ENCODE measurements at places on chromosomes 4 and X. TPM values are rescaled to one million over a fixed set of nuclear protein-coding genes. Genes with fewer than 3 reads are reported as not detected.

ADH1C gene
- total RNA-seq = not detected

DNA sequence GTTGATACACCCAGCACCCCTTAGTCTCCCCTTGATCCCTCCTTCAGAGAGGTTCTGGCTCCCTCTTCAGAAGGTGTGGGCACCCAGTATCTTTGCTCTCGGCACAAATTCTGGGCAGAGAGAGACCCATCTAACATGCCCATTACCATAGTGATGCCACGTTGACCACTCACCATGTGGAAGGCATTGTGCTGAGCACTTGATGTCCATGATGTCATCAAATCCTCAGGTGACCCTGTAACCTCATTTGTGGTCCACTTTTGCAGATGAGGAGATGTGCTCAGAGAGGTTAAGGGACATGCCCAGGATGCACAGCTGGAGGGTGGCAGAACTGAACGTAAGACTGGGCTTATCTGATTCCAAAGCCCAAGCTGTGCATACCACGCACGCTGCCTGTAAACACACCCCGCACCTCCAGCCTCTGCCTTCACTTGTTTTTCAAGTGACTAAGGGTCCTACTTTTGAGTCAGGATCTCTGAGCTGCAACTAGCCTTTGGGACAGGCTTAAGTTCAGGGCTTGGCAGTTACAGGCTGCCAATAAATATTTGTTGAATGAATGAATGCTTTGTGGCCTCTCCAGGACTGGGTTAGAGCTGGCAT, 55.2 kb downstream of the HTRA3 start:
- peak; percentile 25 for DNase-seq
- H3K36me3 ChIP-seq = no peaks in the 10 kb centered on the region
- H3K27me3 ChIP-seq = no peaks in the 10 kb centered on the region
- H3K27ac ChIP-seq = no peak overlapping the region
- no peaks in the 10 kb centered on the region for H3K4me1 ChIP-seq

GRCh38 chrX:107447642-107448041, 1.8 kb upstream of the FRMPD3 start:
- H3K27me3 ChIP-seq = peaks cover 70% of the 10 kb centered on the region
- H3K27ac ChIP-seq = no peak overlapping the region
- H3K36me3 ChIP-seq = no peaks in the 10 kb centered on the region
- no peak for DNase-seq
- no peak overlapping the region for H3K4me3 ChIP-seq

GRCh38 chr4:75634281-75634680, 4.0 kb upstream of the CDKL2 start:
- DNase-seq = no peak
- H3K27ac ChIP-seq = no peak overlapping the region
- no peak overlapping the region for H3K4me3 ChIP-seq
- H3K27me3 ChIP-seq = no peaks in the 10 kb centered on the region

- H3K4me3 ChIP-seq = peak overlapping the region; percentile 53
- H3K27ac ChIP-seq = peak overlapping the region; percentile 96
- DNase-seq = peak; percentile 95
- no peaks in the 10 kb centered on the region for H3K4me1 ChIP-seq
- H3K36me3 ChIP-seq = no peaks in the 10 kb centered on the region
These were observed 8.6 kb upstream of the ZNF157 start for GRCh38 chrX:47361538-47362511.

GRCh38 chr4:95549246-95550114, 707 bp upstream of the UNC5C start:
- peak; percentile 19 for DNase-seq
- no peak overlapping the region for H3K27ac ChIP-seq
- peaks cover 38% of the 10 kb centered on the region for H3K27me3 ChIP-seq
- H3K4me3 ChIP-seq = peak overlapping the region; percentile 61
- H3K36me3 ChIP-seq = no peaks in the 10 kb centered on the region
- H3K4me1 ChIP-seq = no peaks in the 10 kb centered on the region

GRCh38 chr4:4320951-4321714, 31.1 kb downstream of the ZBTB49 start:
- no peak overlapping the region for H3K4me3 ChIP-seq
- no peaks in the 10 kb centered on the region for H3K27me3 ChIP-seq
- peaks cover 30% of the 10 kb centered on the region for H3K36me3 ChIP-seq
- peaks cover 5% of the 10 kb centered on the region for H3K4me1 ChIP-seq
- H3K27ac ChIP-seq = no peak overlapping the region

F8 gene
- total RNA-seq = 1.1 TPM

DNA sequence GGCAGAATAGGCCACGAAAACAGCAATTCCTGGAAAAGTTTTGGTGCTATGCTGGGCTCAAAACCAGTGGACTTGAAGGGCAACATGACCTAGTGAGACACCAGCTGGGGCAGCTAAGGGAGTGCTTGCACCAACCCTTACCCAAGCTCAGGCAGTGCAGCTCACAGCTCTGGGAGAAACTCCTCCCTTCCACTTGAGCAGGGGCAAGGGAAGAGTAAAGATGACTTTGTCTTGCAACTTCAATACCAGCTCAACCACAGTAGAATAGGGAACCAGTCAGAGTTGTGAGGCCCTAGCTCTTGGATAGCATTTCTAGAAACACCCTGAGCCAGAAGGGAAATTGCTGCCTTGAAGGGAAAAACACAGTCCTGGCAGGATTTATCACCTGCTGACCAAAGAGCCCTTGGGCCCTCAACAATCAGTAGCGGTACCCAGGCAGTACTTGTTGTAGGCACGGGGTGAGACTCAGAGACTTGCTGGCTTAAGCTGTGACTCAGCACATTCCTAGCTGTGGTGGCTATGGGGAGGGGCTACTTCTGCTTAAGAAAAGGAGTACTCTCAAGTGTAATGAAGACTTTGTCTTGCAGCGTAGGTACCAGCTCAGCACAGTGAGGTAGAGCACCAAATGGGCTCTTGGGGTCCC, 19.7 kb upstream of the ABCG2 start:
- peak overlapping the region; percentile 41 for H3K27ac ChIP-seq
- peak; percentile 85 for DNase-seq
- H3K36me3 ChIP-seq = no peaks in the 10 kb centered on the region

- peaks cover 7% of the 10 kb centered on the region for H3K36me3 ChIP-seq
- no peak overlapping the region for H3K27ac ChIP-seq
- H3K4me1 ChIP-seq = peaks cover 4% of the 10 kb centered on the region
- no peaks in the 10 kb centered on the region for H3K27me3 ChIP-seq
- DNase-seq = peak; percentile 71
- H3K4me3 ChIP-seq = no peak overlapping the region
These were observed 22.2 kb downstream of the CENPC start for GRCh38 chr4:67522851-67523671.

GRCh38 chr4:69861756-69862155, 1.8 kb upstream of the SULT1E1 start:
- no peak for DNase-seq
- H3K27ac ChIP-seq = no peak overlapping the region
- H3K4me1 ChIP-seq = no peaks in the 10 kb centered on the region
- no peaks in the 10 kb centered on the region for H3K27me3 ChIP-seq
- H3K4me3 ChIP-seq = no peak overlapping the region

DNA sequence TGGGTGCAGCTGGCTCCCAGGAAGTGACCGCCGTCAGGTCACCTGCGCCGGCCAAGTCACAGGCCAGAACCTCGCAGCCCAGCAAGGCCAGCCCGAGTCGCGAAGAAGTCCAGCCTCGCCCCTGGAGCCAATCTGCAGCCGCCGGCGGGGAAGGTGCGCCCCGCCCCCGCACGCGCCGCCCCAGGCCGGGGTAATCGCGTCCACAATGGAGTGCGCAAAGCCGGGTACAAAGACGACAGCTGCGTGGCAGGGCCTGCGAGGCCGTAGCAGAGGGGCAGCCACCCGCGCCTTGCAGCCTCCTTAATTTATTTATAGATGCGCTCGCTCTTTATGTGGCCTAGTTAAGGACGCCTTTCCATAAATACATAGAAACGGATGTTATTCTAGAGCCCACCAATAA, 139.4 kb upstream of the CPEB2 start:
- H3K27me3 ChIP-seq = peaks cover 8% of the 10 kb centered on the region
- H3K4me3 ChIP-seq = no peak overlapping the region
- H3K4me1 ChIP-seq = no peaks in the 10 kb centered on the region
- no peak for DNase-seq
- no peak overlapping the region for H3K27ac ChIP-seq

- no peak for DNase-seq
- H3K27me3 ChIP-seq = no peaks in the 10 kb centered on the region
- no peaks in the 10 kb centered on the region for H3K4me1 ChIP-seq
- H3K4me3 ChIP-seq = no peak overlapping the region
- H3K36me3 ChIP-seq = no peaks in the 10 kb centered on the region
- H3K27ac ChIP-seq = no peak overlapping the region
These were observed 153.0 kb upstream of the PPP1R2C start for GRCh38 chrX:42930951-42931350.

IQSEC2 gene
- total RNA-seq = 3.9 TPM

CACNA1F gene
- not detected for total RNA-seq

TMEM31 gene
- total RNA-seq = not detected

DNA sequence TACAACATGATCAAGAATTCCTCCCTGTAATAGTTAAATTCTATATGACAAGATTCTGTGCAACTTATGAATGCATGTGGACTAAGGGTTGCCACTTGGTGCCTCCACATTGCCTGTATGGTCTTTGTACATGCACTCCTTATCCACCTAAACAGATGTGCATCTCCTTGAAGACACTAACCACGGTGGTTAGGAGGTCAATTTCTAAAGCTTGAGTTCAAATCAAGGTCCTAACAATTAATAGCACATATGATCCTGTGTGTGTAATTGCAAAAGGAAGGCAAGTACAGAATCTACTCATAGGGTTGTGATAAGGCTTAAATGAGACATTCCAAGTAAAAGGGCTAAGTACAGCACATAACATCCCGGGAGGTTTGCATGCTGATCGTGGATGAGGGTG, 1.5 kb upstream of the IL21 start:
- H3K4me1 ChIP-seq = no peaks in the 10 kb centered on the region
- H3K27me3 ChIP-seq = peaks cover 8% of the 10 kb centered on the region
- no peak overlapping the region for H3K4me3 ChIP-seq
- H3K36me3 ChIP-seq = no peaks in the 10 kb centered on the region

AVPR2 gene
- not detected for total RNA-seq

DNA sequence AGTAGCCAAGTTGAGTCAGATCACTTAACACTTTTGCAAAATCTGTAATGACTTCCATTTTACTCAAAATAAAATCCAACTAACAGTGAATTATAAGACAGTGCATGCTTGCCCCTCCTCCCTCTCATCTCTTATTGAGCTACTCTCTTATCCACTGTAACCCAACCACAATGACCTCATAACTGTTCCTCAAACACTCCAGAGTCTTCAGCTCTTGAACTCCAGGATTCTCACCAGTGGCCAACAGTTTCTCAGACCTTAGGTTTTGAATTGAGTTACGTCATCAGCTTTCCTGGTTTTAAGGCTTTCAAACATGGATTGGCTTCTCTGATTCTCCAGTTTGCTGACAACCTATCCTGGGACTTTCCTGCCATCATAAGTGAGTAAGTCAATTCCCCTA, 938.3 kb downstream of the RAB28 start:
- no peaks in the 10 kb centered on the region for H3K36me3 ChIP-seq
- no peak for DNase-seq
- H3K4me1 ChIP-seq = no peaks in the 10 kb centered on the region
- H3K27ac ChIP-seq = no peak overlapping the region
- no peaks in the 10 kb centered on the region for H3K27me3 ChIP-seq

GRCh38 chrX:104315555-104315954, 60.8 kb upstream of the ESX1 start:
- H3K4me1 ChIP-seq = peaks cover 2% of the 10 kb centered on the region
- no peaks in the 10 kb centered on the region for H3K36me3 ChIP-seq
- no peak overlapping the region for H3K4me3 ChIP-seq
- peak; percentile 69 for DNase-seq

DNA sequence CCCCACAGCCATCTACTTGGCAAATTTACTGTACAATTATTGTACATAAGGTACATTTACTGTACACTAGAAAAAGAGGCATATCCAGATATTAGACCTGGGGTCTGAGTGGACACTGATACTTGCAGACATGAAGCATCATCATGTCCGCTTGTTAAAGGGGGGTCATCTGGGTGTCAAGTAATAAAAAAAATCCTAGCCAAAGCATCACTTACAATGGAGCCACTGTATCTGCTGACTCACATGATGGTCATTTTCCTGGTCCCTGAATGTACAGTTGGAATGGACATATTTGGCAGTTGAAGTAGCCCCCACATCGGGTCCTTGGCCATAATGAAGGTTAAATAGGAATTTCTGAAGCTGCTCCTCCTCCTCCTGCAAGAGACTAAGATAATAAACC, 228.8 kb downstream of the THOC2 start:
- H3K36me3 ChIP-seq = no peaks in the 10 kb centered on the region
- peak; percentile 12 for DNase-seq
- no peak overlapping the region for H3K27ac ChIP-seq

SUV39H1 gene
- total RNA-seq = 6.6 TPM

AP1AR gene
- 8.3 TPM for total RNA-seq

DNA sequence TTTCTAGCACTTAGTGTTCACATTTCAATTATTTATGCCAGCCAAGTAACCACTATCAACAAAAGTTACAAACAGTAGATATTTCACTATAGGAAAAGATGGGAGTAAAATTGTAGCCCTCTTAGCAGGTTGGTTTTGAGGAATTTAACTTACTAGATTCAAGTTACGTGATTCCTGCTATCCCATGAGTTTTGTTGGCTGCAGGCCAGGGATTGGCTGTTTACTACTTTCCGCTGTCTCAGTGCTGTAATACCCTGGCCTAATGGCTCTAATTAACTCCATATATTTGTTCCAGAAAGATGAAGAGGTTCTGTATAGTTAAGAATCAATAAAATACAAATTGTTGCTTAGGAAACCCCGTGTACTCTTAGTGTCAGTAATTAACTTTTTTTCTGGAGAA, 55.5 kb upstream of the MAGED1 start:
- H3K27me3 ChIP-seq = no peaks in the 10 kb centered on the region
- no peaks in the 10 kb centered on the region for H3K4me1 ChIP-seq
- no peak overlapping the region for H3K27ac ChIP-seq

GATA1 gene
- total RNA-seq = not detected

GUCY1A1 gene
- total RNA-seq = 0.54 TPM

DNA sequence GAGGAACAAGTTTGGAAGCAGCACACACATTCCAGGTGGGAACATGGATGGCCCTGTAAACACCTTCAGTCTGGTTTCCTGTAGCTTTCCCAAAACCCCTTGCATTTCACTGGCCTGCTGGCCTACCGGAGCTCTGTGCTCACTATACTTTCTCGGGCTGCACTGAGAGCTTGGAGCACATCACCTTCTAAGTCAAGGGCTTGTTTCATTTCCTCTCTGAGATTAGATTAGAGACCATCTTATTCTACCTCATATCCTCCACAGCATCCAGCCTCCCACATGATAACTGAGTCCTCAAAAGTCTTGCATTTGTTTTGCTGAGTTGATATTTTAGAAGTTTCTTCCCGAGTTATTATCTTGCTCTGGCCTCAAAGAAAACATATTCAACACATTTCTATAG, 147.7 kb downstream of the RASL11B start:
- no peak for DNase-seq
- no peaks in the 10 kb centered on the region for H3K36me3 ChIP-seq
- H3K4me1 ChIP-seq = peaks cover 15% of the 10 kb centered on the region
- no peak overlapping the region for H3K4me3 ChIP-seq

Data from IMR-90 (cell line).